ENCODE measurements at places on chromosomes 1 and 21.

DNA sequence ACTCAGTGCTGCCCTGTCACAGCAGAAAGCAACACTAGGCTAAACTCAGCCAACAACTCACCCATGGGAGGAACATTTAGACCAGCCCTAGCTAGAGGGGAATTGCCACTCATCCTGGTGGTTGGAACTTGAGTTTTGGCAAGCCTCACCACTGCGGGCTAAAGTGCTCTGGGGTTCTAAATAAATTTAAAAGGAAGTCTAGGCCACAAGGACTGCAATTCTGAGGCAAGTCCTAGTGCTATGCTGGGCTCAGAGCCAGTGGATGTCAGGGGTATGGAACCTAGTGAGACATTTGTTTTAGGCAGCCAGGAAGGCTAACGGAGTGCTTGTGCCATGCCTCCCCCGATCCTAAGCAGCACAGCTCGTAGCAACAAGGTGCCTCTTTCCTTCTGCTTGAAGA, 78.0 kb downstream of the RGS13 start:
- DNase-seq: no peak

GRCh38 chr1:64176659-64177058, 26.8 kb upstream of the UBE2U start:
- DNase-seq: no peak

GRCh38 chr1:28811766-28812668, at the start of gene OPRD1:
Gene OPRD1 (plus strand): TSS chr1:28812170. CDS start chr1:28812384, 214 bp downstream.
- no peak for DNase-seq

DNA sequence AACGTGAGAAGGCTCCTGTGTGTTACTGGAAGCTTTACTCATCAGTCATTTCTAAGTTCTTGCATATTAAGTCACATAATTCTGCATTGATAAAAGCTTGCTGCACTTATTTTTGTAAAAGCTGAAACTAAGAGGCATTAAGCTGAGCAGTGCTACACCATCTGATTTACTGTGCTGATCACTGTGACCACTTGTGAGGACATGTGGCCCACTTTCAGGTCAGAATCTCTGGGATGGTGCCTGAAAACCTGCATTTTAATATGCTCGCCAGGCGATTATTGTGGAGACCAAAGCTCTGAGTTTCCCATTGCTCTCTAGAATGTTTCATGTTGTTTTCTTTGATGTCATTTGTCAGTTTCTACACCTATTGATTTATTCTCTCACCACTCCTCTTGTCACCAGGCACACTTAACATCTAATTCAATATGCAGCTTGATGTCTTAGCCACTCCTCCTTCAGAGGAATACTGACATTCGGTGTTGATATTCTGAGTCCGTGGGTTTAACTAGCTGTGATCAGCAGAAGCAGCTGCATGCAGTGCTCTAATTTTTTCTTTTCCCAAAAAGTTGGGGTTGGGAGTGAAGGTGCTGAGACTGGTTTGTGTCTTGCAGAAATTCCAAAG, 85.3 kb downstream of the RAVER2 start:
- no peak for DNase-seq
